Chondrocyte (in vitro differentiated cells): ENCODE measurements at places on chromosomes 3 and 15.

- no peak overlapping the region for H3K27ac ChIP-seq
- DNase-seq: no peak
- no peaks in the 10 kb centered on the region for H3K4me1 ChIP-seq
- H3K36me3 ChIP-seq: no peaks in the 10 kb centered on the region
- H3K27me3 ChIP-seq: peaks cover 3% of the 10 kb centered on the region
Observed at GRCh38 chr3:87627316-87627715, 350.9 kb upstream of the POU1F1 start.

GRCh38 chr3:13221491-13222061, 148.3 kb upstream of the IQSEC1 start:
- H3K27me3 ChIP-seq: no peaks in the 10 kb centered on the region
- peaks cover 15% of the 10 kb centered on the region for H3K4me1 ChIP-seq

- no peak overlapping the region for H3K4me3 ChIP-seq
- no peaks in the 10 kb centered on the region for H3K27me3 ChIP-seq
- H3K4me1 ChIP-seq: peaks cover 19% of the 10 kb centered on the region
- no peak overlapping the region for H3K27ac ChIP-seq
Observed at GRCh38 chr3:170076715-170077238, 39.0 kb downstream of the GPR160 start.

GRCh38 chr15:57732526-57733331, 26.2 kb downstream of the POLR2M start:
- DNase-seq: no peak
- H3K4me1 ChIP-seq: peaks cover 15% of the 10 kb centered on the region
- no peak overlapping the region for H3K4me3 ChIP-seq
- H3K36me3 ChIP-seq: no peaks in the 10 kb centered on the region
- no peak overlapping the region for H3K27ac ChIP-seq

DNA sequence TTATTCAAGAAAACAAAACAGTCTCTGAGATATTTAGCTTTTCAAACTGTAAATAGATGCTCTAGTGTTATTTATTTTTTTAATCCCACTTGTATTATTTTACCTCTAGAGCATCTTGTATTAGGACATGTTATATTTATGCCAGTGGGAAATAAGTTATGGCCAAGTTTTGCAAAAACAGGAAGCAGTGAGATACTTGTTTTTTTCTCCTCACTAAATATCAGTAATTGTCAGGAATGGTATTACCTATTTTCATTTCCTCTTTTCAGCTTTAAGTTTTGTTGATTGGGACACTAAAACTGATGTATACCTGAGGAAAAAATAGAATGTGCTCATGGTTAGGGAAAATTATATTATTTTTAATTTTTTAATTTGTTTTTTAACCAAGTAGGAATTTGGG, 8.6 kb upstream of the IL20RB start:
- peaks cover 8% of the 10 kb centered on the region for H3K36me3 ChIP-seq
- H3K4me1 ChIP-seq: peaks cover 4% of the 10 kb centered on the region
- no peak for DNase-seq
